ENCODE measurements at places on chromosomes 16 and 17.

DNA sequence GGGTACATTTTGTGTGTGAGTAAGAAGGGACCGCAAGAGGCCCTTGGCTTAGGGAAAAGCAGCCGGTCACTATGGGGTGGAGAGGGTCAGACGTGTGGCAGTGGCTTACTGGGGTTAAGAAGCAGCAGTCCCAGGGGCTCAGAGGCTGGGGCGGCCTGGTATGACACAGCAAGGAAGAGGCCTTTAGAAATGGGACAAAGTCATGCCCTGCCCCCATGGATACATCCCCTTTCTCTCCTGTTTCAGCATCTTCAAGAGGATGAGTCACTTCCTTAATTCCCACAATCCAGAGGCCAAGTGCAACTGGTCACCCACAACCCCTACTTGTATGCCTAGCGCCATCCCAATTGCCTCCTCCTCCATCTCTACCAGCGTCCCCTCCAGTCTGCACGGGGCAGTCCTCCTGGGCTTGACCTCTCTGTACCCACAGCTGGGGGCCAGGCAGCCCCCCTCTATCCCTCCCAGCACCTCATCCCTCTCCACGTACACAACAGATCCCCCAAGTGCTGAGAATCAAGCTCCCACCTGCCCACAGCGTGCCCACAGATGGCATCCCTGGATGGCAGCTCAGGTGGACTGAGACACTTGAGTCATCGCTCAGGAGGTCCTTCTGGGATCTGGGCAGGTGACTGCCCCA, 6.9 kb upstream of the EFTUD2 start:
- no peak for DNase-seq

GRCh38 chr17:30975042-30975820, 4.4 kb downstream of the RNF135 start:
- DNase-seq, result no peak

DNA sequence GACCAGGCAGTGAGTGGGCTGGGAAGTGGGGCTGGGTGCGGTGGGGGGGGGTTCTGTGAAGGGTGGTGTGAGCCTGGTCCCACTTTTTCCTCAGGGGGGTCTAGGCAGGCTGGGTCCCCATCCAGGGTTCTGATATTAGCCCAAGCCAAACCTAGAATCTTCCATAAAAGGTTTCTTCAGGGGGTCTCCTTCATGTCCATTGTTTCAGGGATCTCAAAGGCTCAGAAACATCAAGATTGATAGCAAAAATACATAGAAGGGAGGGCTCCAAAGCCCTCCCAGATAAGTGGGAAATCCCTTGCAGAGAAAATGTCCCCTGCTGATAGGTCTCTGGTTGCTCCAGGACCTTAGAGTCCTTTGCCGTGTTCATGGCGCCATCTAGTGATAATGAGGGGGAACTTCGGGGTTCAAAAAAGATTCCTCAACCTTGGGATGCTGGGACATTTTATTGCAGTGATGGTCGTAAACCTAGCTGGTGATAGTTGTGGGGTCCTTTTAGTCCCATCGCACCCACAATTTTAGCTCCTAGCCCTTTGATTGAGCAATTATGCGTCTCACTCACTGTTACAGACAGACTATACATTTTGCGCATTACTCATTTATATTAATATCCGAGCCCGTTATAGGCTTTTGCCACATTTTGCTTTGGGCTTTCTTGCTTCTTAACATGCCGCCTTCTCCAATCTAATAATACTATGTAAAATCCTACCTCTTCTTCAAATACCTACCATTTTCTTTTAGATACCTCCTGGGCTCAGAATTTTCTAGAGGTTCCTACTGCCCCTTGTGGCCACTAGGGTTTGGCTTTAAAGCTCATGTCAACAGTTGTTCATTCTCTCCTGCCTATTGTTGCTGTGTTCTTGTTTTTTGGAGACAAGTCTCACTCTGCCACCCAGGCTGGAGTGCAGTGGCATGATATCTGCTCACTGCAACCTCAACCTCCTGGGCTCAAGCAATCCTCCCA, 35.1 kb downstream of the IGF2BP1 start:
- DNase-seq, result peak; percentile 39

- DNase-seq, result no peak
Measured at GRCh38 chr17:64174686-64175456, 44.9 kb upstream of the ERN1 start.

GRCh38 chr16:12788758-12789157, 14.9 kb downstream of the CPPED1 start:
- no peak for DNase-seq

DNA sequence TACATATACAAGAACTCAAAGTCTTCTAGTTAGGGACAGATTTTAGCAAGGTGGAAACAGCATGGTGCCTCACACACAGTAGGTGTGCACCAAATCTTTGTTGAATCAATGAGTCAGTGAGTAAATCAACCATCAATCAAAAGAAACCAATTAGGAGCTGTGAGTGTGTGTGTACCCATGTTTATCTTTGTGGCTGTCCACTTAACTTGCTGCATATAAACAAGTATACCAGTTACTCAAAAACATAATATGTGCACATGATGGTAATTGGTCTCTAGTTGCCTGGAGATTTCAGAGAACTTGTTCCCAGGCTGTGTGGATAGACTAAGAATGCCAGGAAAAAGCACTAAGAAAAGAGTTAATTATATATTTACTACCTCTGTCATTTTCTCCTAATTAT, 272.2 kb upstream of the CCL2 start:
- no peak for DNase-seq

DNA sequence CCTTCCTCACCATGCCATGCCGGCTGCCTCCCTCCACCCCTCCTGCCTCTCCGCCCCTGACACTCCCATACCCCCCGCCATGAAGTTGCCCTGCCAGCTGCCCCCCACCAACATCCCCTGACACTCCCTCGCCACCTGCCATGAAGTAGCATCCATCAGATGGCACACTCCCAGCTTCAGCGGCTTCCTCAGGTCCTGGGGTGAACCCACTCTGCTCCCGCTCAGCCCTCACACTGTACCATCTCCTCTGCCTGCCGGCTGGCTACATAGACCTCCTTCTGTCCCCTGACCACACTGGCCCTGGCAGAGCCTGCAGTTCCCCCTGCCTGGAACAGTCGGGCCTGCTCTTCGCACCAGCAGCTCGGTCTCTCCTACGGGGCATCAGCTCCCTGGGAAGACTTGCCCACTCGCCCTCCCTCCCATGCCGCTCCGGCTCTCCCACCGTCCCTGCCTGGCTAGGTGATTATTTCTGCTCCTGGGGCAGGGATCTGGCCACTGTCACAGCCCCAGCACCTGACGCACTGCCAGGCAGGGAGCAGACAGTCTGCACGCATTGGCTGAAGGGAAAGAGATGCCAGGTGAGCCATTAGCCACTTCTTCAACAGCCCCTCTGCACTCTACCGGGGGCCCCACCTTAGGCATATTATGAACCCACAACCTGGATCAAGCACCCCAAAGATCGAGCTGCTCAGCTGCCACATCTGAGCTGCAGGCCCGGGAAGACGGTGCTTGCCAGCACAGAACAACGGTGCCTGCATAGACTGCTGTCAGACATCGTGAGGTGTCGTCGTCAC, 9.0 kb downstream of the CANT1 start:
- no peak for DNase-seq

DNA sequence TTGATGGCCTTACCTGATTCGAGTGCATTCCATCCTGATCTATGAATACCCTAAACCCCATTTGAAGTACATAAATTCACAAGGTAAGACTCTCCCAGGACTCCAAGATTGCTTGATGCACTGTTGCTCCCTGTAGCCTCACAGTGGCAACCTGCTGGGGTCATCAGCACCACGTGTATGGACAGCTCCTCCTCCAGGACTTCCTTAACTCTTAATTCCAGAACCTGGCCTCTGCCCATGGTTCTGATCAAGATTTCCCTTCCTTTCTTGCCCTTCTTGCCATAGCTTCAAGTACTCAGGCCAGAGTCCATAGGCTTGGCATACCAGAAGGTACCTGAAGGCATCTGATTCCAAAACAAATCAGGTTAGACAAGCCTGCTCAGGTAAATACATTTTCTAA, 34.0 kb upstream of the NLK start:
- no peak for DNase-seq

DNA sequence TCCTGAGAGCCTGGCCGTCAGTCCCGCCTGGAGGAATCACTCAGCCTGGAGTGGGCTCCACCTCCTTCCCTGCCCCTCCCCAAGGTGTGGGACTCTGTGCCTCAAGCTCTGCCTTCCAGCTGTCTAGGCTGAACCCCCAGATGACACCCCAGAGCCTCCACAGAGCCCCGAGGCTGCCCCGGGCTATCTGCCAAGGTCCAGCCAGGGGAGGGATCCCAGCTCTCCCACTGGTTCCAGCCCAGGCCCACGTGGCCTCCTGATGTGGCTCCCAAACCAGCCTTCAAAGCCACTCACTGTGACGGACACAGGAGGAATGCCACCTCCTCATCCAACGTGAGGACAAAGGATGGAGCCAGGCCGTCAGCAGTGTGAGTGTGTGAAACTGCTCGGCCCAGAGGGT, 45.6 kb upstream of the ENPP7 start:
- DNase-seq, result no peak

DNA sequence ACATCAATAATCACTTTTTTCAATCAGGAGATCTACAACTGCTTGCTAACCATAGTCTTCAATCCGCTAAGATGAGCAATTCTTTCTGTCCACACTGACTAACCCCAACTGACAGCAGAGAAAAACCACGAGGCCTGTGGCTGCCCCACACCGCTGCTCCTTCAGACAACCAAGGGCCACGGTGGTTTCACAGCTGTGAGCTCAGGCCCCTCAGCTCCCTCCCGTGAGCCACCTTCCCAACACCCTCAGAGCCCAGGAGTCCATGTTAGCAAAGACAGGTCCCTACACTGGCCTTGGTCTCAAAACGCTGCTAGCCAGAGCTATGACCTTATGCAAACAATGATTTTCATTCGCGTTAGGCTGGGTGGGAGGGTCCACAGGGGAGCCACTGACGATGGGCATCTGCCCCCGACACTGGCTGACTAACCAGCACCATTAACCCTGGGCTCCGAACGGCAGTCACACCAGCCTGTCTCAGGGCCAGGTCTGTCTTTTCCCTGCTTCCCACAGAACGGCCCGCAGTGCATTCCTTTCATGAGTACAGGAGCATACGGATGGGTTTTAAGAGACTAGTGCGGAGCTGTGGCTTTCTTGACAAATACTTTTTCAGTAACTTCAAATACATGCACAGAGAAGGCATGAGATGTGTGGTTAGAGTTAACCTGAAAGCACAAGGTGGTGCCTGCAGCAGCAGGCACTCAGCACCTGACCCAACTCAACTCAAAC, 67.3 kb downstream of the ANKRD11 start:
- DNase-seq, result no peak

- DNase-seq, result no peak
Measured at GRCh38 chr17:17714261-17714866, 33.1 kb downstream of the RAI1 start.

- DNase-seq, result no peak
Measured at GRCh38 chr17:51397361-51398127, 137.2 kb downstream of the UTP18 start.

GRCh38 chr17:68567581-68567980, 33.6 kb downstream of the FAM20A start:
- no peak for DNase-seq

DNA sequence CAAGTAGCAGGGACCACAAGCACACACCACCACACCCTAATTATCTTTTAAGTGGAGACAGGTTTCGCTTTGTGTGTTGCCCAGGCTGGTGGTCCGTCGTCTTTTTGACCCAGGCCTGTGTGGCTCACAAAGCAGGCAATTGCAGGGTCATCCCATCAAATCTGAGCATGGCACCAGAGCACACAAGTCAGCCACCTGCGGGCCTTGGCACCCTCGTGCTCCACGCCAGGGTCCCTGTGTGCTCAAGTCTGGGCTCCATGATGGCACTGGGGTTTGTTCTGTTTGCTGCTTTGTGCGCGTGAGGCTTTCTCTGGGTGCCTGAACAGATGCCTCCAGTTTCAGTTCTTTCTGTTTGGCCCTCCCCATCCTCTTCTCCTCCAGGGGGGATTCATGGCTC, 2.4 kb upstream of the CAPN15 start:
- no peak for DNase-seq

DNA sequence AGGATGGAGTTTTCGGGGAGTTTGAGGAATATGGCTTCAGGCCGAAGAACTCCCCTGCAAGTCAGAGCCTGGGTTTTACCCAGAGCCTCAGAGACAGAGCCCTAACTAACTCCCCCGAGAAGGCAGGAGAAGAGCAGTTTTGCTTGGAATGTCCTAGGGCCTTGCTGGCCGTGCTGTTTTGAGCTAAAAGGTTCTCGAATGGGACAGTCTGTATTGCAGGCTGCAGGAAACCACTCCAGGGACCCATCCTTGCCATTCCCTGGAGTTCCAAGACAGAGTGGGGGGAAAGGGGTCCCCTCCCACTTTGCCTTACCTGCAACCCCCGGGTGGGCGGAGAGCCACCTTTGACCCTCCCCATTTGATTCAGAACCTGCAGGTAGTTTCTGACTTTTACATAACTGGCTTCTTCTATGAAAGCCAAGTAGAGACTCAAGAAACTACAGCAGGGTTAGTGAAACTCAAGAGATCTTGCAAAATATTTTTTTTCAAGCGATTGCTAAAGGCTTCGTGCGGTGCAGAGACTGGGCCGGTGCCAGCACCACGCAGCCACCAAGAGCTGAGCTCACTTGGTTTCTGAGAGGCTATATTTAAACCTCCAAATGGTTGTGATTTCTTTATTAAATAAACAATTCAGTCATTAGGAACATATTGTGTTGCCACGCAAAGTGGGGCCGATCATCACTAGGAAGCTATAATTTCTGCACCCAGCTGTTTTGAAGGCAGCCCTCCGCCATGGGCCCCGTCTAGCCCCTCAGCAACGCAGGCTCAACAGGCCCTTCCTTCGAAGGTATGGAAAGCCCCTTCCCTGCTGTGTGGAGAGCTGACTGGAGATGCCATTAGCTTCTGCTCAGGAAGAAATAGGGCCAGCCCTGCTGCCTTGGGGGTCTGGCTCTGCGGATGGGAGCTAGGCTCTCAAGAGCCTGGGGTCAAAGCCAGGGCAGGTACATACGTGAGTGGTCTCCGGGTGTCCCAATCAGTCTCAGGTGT, 223.0 kb downstream of the NTN1 start:
- DNase-seq, result no peak

DNA sequence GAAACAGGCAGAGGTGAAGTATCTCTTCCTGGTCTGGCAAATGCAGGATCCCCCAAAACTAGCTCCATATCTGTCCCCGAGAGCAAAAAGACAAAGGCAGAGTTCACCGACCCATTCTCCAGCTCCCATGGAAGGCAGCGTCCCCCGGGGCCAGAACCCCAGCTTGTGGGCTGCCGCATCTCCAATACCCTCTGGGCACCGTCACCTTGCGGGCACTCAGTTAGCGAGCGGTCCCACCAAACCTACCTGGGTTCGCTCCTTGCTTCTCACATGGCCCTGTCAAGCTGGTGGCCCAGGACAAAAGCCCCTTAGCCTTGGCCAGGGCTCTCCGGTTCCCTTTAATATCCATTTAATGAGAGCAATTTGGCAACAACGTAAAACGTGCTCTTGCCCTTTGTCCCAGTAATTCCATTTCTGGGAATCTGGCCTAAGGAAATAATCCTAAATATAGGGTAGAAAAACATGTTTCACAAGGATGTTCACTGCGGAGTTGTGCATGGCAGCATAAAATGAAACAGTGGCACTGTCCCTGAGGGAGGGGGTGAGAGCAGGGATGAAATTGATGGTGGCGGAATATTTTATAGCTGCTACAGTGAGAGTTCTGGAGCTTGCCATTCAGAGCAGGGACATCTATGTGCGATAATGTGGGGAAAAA, 157.1 kb downstream of the CMIP start:
- no peak for DNase-seq

GRCh38 chr16:16092925-16093627, 130.2 kb downstream of the ABCC6 start:
- DNase-seq, result no peak

GRCh38 chr16:48064971-48065370, 90.8 kb downstream of the ABCC12 start:
- DNase-seq, result no peak

- DNase-seq, result no peak
Measured at GRCh38 chr17:56914581-56915273, 878 bp upstream of the TRIM25 start.

- no peak for DNase-seq
Measured at GRCh38 chr17:45138911-45139532, 3.5 kb downstream of the ACBD4 start.

All from central memory CD4-positive, alpha-beta T cell (primary cell).